PC-9 (cell line): ENCODE measurements at places on chromosomes 13 and 19. TPM values are rescaled to one million over a fixed set of nuclear protein-coding genes. Genes with fewer than 3 reads are reported as not detected.

Gene TUBA3C
- not detected in 2 replicates for total RNA-seq

Gene PSG6
- total RNA-seq: not detected in 2 replicates

Gene NLRP11
- total RNA-seq: not detected in 2 replicates

DNA sequence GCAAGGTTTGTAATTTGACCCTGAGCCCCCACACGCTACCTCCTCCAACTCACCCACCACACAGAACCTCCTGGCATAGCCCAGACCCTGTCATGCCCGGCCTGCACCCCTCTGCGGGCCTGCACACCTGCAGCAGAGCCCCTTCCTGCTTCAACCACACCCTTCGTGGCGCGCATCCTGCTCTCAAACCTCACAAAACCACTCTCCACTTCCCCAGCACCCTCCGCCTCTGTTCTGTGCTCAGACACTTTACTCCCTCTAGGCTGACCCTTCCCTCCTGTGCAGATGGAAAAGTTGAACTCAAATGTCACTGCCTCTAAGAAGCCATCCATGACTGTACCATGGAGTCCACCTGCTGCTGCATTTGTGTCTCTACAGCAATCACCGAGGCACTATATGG, 28.5 kb downstream of the FAAP24 start:
- H3K4me1 ChIP-seq: peaks cover 10% of the 10 kb centered on the region
- peaks cover 16% of the 10 kb centered on the region; the same call in 1 of the 2 replicates for H3K36me3 ChIP-seq
- no peak for DNase-seq

DNA sequence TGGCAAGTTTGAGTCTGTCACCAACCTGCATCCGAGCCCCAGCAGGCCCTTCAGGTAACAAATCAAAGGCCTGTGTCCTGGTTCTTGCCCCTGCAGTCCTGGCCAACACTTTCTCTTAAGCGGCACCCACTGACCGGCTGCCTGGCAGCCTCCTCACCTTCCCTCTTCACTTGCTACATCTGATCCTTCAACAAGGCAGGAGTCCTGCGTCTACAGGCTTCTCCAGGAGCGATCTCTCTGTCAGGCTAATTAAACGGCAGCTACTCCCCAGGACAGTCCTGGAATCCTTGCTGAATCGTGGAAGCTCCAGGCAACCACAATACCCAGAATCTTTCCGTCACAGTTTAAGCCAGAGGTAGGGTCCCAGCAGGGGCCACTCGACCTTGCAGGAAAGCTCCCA, 41.1 kb upstream of the GAS6 start:
- no peak for DNase-seq
- no peak overlapping the region for H3K27ac ChIP-seq
- no peaks in the 10 kb centered on the region for H3K4me1 ChIP-seq
- H3K27me3 ChIP-seq: no peaks in the 10 kb centered on the region
- H3K4me3 ChIP-seq: no peak overlapping the region

- no peaks in the 10 kb centered on the region; the same call in 1 of the 2 replicates for H3K36me3 ChIP-seq
- H3K27me3 ChIP-seq: no peaks in the 10 kb centered on the region
- H3K4me3 ChIP-seq: no peak overlapping the region
- no peaks in the 10 kb centered on the region for H3K4me1 ChIP-seq
Observed at GRCh38 chr13:46748300-46748699, 48.7 kb downstream of the ESD start.

- no peaks in the 10 kb centered on the region for H3K36me3 ChIP-seq
- H3K27me3 ChIP-seq: no peaks in the 10 kb centered on the region
- H3K4me1 ChIP-seq: peaks cover 13% of the 10 kb centered on the region
- peak; percentile 73 for DNase-seq
- peak overlapping the region; percentile 54 for H3K4me3 ChIP-seq
- no peak overlapping the region for H3K27ac ChIP-seq
Observed at GRCh38 chr13:30690282-30691188, 44.8 kb upstream of the ALOX5AP start.

- no peaks in the 10 kb centered on the region for H3K27me3 ChIP-seq
- H3K4me3 ChIP-seq: no peak overlapping the region
- no peak for DNase-seq
Observed at GRCh38 chr13:36006894-36007675, 124.1 kb downstream of the DCLK1 start.
